ENCODE measurements at places on chromosomes 11 and 22.

- no peak for DNase-seq
These were observed 3.7 kb downstream of the TMEM123 start for GRCh38 chr11:102448869-102449224.

- DNase-seq, result no peak
These were observed 47.4 kb upstream of the RAB1B start for GRCh38 chr11:66221012-66221411.

DNA sequence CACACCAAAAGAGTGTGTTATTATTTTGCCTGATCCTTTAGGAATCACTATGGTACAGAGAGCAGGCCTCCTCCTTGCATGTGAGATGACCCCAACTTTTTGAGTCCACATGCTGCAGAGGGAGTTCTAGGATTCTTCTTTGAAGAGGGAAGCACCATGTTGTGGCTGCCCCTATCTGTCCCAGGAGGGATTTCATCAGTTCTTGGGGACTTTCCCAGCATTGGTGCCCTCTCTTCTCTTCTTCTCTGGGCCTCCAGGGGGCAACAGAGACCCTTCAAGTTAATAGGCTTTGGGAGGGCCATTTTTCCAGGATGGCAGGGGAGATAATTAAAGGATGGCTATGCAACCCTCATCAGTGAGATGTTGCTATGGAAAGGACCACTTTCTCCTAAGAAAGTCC is 3.6 kb downstream of the MMP1 start:
- no peak for DNase-seq

DNA sequence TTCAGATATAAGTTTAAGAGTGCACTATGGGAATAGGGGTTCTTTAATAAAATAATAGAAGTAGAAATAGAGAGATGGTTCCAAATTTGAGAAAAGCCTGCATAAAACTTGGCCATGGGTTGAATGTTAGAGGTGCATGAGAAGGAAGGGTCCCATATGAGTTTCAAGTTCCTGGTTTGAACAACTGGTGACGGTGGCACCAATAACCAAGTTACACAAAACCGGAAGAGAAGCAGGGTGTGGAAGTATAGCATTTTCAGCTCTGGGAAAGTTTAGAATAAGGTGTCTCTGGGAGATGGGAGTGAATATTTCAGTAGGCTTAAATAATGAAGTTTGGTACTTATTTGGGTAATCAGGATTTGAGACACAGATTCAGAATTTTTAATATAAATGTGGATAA is 2.4 kb downstream of the CASP1 start:
- DNase-seq, result peak; percentile 49

DNA sequence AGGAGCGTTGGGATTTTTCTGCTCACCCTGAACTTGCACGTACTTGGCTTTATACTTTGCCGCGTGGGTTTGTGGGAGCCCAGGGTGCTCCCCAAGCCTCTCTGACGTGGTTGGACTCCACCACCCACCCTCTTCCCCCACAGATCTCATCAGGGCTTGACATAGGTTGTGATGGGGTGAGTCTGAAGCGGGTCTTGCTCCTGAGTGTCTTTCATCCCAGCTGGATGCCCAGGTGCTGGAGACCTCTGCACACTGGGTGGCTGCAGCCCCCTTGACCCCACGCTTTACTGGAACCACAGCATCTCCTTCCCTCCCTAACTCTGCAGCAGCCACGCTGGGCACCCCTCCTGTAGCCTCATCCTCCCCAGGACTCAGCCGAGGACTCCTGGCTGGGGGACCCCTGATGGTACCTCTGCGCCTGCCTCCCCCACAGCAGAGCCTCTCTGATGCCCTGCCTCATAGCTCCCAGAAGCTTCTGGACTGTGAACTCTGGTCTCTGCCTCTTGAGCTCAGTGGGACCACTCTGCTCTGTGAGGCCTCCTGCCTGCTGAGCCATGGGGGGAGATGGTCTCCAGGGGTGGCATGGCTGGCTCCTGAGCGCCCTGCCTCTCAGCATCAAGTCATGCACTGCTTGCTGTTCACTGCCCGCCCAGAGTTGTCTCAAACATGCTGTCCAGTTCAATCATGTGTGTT is 45.2 kb downstream of the MYEOV start:
- no peak for DNase-seq

GRCh38 chr11:68481579-68482240 is 21.2 kb downstream of the PPP6R3 start:
- DNase-seq, result no peak

DNA sequence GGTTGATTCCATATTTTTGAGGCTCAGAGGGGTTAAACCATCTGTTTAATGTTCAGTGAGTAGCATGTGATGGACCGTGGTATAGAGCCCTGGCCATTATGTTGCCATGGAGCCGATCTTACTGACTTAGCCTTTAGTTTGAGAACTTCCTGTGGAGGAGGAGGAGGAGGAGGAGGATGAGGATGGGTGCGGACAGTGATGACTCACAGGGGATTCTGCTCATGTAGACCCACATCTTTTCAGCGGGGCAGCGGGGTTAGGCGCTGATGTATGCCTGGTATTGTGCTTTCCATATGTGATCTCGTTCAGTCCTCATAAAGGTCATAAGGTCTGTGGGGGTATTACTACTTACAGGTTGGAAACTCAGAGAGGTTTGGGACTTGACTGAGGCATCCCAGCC is 13.9 kb downstream of the STX3 start:
- DNase-seq, result no peak

GRCh38 chr11:106309070-106309684 is 231.7 kb downstream of the AASDHPPT start:
- DNase-seq, result no peak

GRCh38 chr11:66287889-66288670 is 863 bp downstream of the YIF1A start:
- no peak for DNase-seq

- DNase-seq, result peak; percentile 39
These were observed 8.5 kb upstream of the DENND5A start for GRCh38 chr11:9273376-9274336.

DNA sequence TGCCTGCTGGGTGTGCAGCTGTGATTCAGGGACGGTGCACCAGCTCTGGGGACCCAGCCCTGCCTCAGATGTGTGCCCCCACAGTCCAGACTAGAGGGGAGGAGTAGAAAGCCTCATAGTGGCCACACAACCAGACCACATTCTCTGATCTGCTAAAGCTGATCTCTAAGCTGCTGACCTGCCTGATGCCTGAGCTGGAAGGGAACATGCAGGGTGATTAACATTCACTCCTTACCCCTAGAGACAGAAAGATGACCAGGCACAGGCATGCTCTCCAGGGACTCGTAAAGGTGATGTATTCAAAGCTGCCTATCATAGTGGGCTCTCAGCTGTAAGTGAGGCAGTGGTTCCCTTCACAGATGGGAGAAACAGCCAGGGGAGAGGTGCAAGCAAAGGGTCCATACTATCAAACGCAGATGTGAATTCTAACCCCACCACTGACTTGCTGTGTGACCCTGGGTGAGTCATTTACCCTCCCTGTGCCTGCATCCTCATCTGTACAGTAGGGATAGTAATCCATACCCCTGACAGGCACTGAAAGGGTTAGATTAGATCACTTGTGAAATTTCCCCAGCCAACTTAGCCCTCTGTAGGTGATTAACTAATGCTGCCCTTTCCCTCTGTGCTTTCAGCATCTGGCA is 29.0 kb upstream of the LRRC32 start:
- DNase-seq, result no peak

- no peak for DNase-seq
These were observed 870.6 kb upstream of the LRRC4C start for GRCh38 chr11:42329929-42330565.

DNA sequence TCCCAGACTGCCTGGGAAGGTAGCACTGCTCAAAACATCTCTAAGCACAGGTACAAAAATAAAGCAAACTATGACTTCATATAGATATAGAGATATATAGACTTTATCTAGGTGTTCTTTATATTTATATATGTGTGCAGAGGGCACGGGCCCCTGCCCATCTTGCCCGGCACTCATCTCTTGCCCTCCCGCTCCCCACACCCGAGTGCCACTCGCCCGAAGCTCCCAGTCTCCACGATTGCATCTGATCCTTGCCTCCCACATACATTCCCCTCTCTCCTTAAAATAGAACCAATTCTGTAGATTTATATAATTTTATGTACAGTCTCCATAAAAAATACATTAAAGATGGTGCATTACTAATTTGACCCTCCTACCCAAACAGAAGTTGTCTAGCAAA is 55.5 kb downstream of the IGSF9B start:
- no peak for DNase-seq

DNA sequence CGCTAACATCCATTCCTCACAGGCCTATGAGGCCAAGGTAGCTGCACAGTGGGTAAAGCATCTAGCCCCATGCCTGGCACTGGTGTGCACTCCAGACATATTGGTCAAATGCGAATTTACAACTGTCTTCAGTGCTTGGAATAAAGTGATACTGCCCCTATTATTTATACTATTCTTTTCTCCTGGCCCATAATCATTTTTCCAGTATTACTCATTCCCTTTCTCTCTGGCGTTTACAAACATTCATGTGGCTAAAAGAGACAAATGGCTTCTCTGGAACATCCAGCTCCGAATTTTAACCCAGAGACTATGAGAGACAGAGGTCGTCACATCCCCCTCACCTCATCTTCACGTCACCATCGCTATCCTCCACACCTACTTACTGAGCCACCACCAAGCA is 87.2 kb upstream of the PITPNB start:
- no peak for DNase-seq

- DNase-seq, result no peak
These were observed 9.5 kb downstream of the GGA1 start for GRCh38 chr22:37618072-37618656.

DNA sequence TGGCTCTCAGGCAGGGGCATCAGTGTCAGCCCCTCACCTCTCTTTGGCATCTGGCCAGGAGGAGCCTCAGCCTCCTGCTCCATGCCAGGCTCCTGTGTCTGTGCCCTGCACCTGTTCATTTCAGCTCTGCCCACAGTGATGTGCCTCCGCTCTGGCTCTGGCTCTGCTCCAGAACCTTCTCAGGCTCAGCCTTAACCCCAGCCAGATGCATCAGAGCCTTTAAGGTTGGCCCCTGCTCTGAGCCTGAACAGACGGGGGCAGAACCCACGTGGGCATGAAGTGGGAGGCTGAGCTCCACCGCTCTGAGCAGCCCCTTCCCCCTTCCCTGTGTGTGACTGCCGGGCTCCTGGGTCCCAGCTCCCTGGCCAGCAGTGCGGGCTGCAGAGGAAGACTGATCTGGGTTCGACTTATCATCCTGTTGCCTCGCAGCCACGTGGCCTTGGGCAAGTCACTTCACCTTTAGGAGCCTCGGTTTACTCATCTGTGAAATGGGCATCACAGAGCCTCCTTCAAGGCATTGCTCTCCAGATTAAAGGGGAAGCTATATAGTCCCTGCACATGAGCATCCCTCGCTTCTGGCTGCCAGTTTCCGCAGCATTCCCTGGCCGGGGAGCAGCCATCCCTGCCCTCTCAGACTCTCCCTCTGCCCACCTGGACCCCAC is 44.7 kb upstream of the RTL6 start:
- DNase-seq, result no peak

GRCh38 chr11:2271077-2271326 is 614 bp upstream of the ASCL2 start:
- peak; percentile 15 for DNase-seq

DNA sequence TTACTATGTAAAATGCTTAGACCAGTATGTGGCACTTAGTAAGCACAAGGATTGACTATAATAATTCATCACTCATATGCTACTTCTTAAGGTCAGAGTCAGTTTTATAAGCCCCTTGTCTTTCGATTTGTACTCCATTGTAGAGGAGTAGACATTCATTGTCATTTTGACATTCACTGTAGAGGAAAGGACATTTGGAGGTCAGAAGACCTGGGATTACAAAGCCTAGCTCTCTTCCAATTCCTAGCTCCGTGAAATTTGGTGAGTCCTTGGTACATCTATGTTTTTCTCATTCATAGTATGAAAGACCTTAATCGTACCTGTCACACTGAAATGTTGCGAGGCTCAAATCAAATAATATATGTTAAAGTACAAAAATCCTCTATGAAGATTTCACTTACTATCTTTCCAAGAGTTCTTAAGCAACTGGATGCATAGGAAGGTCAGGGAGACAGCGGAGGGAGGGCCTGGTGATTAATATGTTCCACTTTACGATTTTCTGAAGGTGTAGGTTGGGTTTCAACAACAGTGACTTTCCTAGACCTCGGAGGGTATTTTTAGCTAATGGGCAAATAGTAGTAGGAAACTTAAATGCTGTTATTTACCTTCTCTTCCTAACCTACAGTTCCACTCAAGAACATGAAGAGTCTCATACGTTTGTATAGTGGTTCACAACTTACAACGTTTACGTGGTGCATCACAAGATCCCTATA is 1.4 kb upstream of the EMSY start:
- DNase-seq, result peak; percentile 5

GRCh38 chr11:121914508-121915059 is 201.4 kb downstream of the BLID start:
- DNase-seq, result no peak

GRCh38 chr11:131899950-131900580 is 529.6 kb downstream of the NTM start:
- peak; percentile 54 for DNase-seq

- no peak for DNase-seq
These were observed 21.8 kb upstream of the EIF3M start for GRCh38 chr11:32561835-32562234.

- peak; percentile 73 for DNase-seq
These were observed 3.7 kb downstream of the SLC15A3 start for GRCh38 chr11:60948250-60948649.

GRCh38 chr11:9838961-9839360 is 175.1 kb downstream of the SWAP70 start:
- no peak for DNase-seq

GRCh38 chr22:31342389-31343140 is 3.6 kb downstream of the PATZ1 start:
- no peak for DNase-seq

DNA sequence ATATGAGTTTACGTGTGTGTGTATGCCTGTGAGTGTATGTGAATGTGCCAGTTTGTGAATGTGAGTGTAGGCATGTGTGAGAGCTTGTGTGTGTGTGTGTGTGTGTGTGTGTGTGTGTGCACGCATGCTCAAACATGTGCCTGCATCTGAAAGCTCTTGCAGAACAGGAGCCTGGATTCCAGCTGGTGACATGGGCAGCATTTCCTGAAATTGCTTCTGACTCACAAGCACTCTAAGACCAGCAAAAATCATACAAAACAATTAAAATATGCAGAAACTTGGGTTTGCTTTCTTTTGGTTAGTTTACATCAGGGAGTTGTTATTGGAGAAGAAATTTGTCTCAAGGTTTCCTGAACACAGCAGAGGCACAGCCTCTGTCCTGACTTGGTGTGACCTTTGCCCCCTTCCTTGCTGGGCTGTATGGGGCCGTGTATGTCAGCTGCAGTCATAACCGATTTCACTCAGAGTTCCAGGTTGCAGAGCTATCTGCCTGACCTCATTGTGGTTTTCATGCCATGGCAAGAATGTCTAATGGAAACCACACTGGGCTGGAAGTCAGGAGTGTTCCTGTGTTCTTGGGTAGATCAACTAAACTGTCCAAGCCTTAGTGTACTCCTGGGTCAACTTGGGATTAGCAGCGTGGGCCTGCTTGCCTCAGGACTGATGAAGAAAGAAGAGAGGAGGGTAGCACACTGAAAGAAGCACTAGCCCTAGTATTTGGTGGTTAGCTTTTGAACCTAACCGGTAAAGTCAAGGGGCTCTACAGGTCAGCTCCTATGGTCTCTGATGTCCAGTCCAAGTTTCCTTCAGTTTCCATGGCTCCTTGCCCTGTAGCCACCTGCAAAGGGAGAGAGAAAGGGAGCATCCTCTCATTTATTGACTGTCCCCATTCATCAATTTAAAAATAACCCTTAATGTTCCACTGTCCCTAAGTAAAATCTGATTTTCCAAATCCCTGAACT is 143.7 kb downstream of the SNX19 start:
- DNase-seq, result no peak

GRCh38 chr11:18280438-18281045 is 14.5 kb downstream of the SAA1 start:
- no peak for DNase-seq

GRCh38 chr11:66858939-66859685 is 2.2 kb downstream of the LRFN4 start:
- no peak for DNase-seq
